Thymus (tissue), 14 donors: ENCODE measurements at places on chromosomes 1 and 21. TPM values are rescaled to one million over a fixed set of nuclear protein-coding genes. Genes with fewer than 3 reads are reported as not detected.

The TRABD2B gene
- total RNA-seq = 0.09 TPM

The DIRAS3 gene
- total RNA-seq = 1.2 TPM

The SEC16B gene
- total RNA-seq = 0.28 TPM

The NECTIN4 gene
- 0.66 TPM for total RNA-seq

DNA sequence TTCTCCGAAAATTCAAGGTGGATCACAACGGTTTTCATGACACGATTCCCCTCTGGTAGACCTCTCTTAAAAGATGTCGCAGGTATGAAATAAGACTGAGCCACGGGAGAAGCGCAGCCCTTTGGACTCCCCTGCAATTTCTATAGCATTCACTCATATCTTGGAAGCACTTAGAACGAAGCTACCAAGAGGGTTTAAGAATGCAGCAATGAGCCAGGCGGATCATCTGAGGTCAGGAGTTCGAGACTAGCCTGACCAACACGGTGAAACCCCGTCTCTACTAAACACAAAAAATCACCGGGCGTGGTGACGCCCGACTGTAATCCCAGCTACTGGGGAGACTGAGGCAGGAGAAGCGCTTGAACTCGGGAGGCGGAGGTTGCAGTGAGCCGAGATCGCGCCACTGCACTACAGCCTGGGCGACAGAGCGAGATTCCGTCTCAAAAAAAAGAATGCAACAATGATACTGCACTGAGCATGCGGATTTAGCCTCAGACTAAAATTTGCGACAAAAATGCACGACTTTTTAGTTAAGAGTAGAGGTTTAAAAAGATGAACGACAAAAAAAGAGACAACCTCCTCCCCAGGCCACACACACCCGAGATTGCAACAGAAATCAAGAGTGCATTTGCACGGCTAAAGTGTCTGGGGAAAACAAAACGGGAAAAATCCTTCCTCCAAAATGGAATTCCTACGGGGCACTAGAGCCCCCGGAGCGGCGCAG, 743 bp downstream of the TOMM20 start:
- DNase-seq = no peak

- no peak for DNase-seq
These were observed 109.8 kb downstream of the TOMM20 start for GRCh38 chr1:235018720-235019444.

- no peak for DNase-seq
These were observed at the start of gene GREM2 for GRCh38 chr1:240611619-240612480. Gene GREM2 (minus strand): TSS chr1:240612155. CDS start chr1:240493475, 118,680 bp downstream.

DNA sequence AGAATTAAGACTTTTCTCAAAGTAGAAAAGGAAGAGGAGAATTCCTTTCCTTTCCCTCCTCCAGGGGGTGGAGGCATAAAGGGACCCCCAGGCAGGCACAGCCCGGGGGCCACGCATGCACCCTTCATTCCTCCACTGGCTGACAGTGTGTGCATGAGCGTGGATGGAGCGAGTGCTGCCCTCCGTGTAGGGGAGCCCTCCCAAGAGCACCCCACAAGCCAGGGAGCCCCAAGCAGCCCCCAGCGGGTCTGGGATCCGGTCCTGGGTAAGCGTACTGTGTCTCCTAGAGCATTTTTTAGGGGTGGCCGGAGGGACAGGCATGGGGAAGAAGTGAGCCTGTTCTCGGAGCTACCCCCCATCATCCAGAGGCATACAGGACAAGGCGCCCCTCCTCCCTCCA, 120.5 kb downstream of the SIK1 start:
- no peak for DNase-seq

DNA sequence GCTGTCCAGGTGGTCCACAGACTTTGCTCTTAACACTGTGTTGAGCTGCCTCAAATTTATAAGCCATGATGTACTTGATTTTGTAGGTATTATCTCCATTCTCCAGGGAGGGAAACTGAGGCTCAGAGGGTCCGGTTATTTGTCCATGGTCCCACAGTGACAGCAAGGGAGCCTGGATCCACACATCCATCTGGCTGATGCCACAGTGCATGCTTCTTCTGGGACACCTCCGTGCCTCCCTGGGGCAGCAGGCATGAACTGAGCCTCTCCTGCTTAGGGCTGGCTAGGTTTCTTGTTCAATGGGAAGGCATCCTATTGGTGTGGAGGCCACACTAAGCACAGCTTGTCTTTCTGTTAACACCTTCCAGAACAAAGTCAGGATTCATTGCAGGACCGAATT, 317.3 kb downstream of the AJAP1 start:
- no peak for DNase-seq
